Cardiac atrium fibroblast (primary cell): ENCODE measurements at places on chromosomes 2 and 18. TPM values are rescaled to one million over a fixed set of nuclear protein-coding genes. Genes with fewer than 3 reads are reported as not detected.

The ALLC gene
- total RNA-seq, result not detected in 2 replicates

The EGR4 gene
- total RNA-seq, result not detected in 2 replicates

The IL1F10 gene
- total RNA-seq, result not detected in 2 replicates

The ANKRD30BL gene
- not detected in 2 replicates for total RNA-seq

The CIAO1 gene
- total RNA-seq, result 54.2 and 67.2 TPM in 2 replicates

The STPG4 gene
- total RNA-seq, result not detected in 2 replicates

The ITGA6 gene
- total RNA-seq, result 4.2 and 14.9 TPM in 2 replicates

The ST6GAL2 gene
- 0.18 TPM in 1 of 2 replicates, not detected in the other for total RNA-seq

The CHAC2 gene
- 2.5 and 5.3 TPM in 2 replicates for total RNA-seq

The NCKAP1 gene
- 105 and 106 TPM in 2 replicates for total RNA-seq

The INO80D gene
- 3.8 and 7.8 TPM in 2 replicates for total RNA-seq

The ASB18 gene
- total RNA-seq, result not detected in 2 replicates

The KCNJ3 gene
- total RNA-seq, result not detected in 2 replicates

The CENPA gene
- 1.6 and 3.6 TPM in 2 replicates for total RNA-seq

The UCN gene
- 1.3 and 4.5 TPM in 2 replicates for total RNA-seq

The CABLES1 gene
- total RNA-seq, result 8.7 and 17.1 TPM in 2 replicates

The POTEC gene
- total RNA-seq, result not detected in 2 replicates
